ENCODE measurements at places on chromosomes 1 and 21.

DNA sequence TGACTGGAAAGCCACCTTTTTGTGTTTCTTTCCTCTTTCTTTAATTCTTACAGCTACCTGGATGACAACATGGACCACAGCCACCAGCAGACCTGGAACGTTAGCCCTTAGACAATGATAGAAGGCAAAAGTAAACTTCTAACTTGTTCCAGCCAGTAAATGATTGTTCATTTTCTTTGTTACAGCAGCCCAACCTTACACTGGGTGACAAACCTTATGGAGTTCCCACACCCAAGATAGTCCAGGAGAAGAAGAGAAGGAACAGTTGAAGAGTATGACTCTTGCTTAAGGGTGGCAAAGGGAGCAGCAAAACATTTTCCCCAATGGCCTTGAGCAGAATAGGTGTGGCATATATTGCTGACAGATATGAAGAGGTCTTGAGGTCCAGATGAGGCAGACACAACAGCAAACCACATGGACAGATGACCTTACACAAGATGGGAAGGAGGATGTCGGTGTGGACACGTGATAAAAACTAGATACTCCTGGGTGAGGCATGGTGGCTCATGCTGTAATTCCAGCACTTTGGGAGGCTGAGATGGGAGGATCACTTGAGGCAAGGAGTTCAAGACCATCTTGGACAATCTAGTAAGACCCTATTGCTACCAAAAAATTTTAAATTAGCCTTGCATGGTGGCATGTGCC is 11.8 kb upstream of the FAM76A start:
- DNase-seq, result no peak

DNA sequence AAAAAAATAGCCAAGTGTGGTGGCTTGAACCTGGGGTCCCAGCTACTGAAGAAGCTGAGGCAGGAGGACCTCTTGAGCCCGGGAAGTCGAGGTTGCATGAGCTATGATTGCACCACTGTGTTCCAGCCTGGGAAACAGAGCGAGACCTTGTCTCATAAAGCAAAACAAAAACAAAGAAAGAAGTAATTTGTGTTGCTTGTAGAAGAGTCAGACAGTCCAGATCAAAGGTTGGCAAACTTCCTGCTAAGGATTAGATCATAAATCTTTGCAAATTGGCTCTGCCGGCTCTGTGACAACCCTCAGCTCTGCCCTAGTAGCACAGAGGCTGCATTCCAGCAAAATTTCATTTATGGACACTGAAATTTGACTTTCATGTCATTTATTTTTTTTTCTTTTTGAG is 19.0 kb upstream of the MFN2 start:
- DNase-seq, result no peak

- no peak for DNase-seq
Observed at GRCh38 chr1:47758341-47759250, 238.6 kb downstream of the TRABD2B start.

- peak; percentile 19 for DNase-seq
Observed at GRCh38 chr1:101820071-101820470, 176.7 kb downstream of the OLFM3 start.

DNA sequence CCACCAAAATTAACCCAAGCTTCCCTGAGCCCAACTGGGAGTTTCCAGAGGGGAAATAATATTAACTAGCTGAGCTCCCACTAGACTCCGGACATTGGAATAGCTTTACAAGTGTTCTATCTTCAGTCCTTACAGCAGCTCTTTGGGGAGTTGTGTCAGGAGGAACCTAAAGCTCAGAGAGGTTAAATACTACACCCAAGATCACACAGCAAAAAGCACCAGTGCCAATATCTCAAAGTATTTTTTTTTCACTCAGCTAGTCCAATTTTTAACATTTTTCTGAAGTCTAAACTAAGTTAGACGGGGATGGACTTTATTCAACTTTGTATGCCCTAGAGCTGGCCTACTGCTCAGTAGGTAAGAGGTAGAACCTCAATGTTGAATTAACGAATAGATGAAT is 82.5 kb downstream of the ATP1A1 start:
- DNase-seq, result no peak

DNA sequence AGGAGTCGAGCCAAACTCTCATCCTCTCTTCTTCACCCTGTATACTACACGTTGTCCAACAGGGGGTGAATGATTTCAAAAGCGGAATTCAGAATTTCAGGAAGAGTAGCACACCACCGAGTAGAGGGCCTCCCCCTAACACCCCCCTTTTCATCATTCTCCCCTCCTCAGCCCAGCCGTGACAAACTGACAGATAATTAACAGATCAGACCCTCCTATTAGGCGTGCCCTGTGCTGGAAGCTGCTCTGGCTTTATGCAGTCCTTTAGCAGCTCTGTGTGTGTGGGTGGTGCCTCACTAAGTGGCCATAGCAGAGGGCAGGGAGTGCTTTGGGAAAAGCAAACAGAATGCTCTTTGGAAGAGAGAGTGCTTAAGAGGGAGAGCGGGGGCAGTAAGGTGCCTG is 44.3 kb downstream of the PEX14 start:
- no peak for DNase-seq

DNA sequence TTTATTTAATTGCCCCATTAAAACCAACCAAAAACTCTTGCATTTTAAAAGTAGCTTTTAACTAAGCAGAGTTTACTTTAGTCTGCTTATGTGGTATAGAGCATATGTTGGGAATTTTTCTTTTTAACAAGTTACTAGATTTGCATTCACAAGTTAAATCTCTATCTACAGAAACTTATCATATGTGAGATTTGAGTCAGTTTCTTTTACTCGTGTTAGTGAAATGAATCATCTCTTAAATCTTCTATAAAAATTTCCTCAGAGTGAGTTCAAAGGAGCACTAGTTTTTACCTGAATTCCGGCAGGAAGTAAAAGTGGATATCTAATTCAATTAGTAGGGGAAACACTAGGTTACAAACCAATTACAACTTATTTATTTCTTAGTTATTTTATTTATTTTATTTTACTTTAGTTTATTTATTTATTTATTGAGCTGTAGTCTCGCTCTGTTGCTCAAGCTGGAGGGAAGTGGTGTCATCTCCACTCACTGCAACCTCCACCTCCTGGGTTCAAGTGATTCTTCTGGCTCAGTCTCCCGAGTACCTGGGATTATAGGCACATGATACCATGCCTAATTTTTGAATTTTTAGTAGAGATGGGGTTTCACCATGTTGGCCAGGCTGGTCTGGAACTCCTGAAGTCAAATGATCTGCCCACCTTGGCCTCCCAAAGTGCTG is 1609.6 kb upstream of the B3GALT2 start:
- DNase-seq, result no peak

- peak; percentile 91 for DNase-seq
Observed at GRCh38 chr1:227170361-227171166, 147.7 kb downstream of the CDC42BPA start.

DNA sequence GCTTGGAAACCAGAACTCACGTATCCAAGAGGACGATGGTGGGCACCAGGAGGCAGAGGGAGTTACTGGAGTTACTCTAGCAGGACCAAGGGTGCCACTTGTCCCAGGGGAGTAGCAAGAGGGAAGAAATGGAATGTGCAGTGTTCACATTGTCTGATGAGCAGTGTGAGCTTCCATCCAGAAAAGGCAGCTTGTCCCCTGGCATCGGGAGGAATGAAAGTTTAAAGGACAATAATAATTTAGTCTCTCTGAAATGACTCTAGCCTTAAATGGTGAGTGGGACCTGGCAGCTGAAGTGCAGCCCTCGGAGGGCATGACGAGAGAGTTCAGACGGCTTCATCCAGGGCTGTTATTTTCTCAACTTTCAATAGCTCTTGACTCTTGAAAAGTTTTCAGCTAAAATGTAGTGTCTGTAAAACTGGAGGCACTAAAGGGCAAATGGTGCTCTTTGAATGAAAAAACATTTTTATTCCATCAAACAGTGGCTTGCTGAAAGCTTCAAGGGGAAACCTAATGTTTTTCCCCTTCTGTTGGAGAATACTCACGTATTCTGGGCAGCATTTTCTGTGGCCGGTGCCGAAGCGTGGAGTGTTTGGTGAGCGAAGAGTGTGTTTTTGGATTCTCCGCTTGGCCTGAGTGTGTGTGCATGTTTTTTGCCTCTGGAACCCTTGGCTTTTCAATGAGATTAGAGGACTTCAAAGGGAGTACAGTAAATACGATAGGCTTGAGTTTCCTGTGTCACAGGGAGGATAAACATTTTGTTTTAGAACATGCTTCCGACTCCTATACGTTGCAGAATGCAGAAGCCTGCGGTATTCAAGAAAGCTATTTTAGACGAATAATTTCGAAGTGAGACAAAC is 157.3 kb downstream of the GALNT2 start:
- DNase-seq, result no peak

GRCh38 chr1:24201941-24202440 is 14.9 kb upstream of the IFNLR1 start:
- no peak for DNase-seq

- peak; percentile 38 for DNase-seq
Observed at GRCh38 chr1:162397039-162397448, 14.9 kb downstream of the SH2D1B start.

DNA sequence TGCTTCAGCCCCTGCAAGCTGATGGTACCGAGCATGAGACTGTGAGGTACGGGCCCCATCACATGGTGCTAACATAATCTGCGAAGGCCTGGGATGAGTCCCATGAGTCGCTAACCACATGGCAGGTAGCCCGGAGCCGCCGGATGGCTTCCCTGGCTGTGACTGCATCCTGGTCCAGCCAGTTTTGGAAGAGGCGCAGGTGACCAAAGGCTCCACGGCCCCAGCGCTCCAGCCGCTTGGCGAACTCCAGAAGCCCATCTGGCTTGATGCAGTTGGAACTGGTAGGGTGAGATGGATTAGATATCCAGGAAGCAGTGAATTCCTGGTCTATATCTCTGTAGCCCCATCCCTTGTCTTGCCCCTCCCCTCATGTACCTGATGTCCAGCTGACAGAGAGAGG is 24.6 kb downstream of the LRRC41 start:
- no peak for DNase-seq

DNA sequence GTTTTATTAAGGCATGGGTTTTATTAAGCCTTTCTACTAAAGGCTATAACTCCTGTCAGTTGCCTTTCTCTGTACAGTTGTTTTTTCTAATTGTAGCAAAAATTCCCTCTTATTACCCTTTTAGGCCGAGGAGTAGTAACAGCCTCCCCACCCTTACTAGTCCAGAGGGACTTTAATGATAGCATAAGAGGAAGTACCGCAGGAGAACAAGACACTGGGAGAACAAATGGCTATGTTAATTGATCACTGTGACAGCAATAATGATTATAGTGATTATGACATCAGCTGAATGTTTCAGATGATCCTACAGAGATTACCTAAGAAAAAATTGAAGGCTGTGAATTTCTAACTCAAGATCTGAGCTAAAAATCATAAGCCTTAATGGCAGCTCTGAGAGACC is 383.0 kb upstream of the PTBP2 start:
- no peak for DNase-seq

DNA sequence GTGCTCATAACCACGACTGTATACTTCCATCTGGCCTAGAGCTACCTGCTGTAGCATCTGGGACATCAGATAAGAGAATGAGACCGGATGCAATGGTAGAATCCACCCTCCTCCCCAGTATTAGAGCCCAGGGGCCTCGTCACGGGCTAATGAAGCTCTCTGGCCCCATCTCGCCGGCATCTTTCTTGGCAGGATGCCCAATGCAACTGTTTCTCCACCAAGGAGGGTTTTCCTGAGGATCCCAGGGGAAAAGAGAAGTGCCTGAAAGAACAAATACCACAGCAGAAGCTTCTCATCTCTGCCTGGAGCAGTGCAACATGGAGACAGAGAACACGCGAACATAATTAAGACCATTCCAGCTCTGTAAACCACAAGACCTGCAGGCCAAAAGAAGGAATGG is 80.0 kb downstream of the VWA5B1 start:
- DNase-seq, result no peak

GRCh38 chr1:157849229-157849875 is 7.7 kb upstream of the CD5L start:
- no peak for DNase-seq

DNA sequence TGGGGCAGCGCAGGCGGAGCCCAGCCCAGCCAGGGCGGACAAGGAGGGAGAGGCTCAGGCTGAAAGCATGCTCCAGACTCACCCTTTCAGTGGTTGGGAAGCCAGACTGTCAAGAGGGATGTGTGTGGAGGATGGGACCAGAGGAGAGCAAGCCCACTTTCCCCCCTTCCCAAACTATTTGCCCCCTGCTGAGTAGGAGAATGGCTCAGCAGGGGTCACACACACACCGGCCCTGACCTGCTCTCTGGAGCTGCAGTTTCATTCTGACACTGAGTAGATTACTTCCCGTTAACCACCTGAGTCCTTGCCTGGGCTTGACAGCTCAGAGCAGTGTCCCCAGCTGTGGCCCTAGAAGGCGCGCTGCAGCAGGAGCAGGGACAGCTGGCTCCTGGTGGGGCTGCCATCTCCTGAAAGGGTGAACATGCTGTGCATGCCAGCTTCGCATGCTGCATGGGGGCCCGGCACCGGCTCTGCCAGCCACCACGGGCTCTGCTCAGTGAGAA is 51.6 kb upstream of the CNTN2 start:
- no peak for DNase-seq

DNA sequence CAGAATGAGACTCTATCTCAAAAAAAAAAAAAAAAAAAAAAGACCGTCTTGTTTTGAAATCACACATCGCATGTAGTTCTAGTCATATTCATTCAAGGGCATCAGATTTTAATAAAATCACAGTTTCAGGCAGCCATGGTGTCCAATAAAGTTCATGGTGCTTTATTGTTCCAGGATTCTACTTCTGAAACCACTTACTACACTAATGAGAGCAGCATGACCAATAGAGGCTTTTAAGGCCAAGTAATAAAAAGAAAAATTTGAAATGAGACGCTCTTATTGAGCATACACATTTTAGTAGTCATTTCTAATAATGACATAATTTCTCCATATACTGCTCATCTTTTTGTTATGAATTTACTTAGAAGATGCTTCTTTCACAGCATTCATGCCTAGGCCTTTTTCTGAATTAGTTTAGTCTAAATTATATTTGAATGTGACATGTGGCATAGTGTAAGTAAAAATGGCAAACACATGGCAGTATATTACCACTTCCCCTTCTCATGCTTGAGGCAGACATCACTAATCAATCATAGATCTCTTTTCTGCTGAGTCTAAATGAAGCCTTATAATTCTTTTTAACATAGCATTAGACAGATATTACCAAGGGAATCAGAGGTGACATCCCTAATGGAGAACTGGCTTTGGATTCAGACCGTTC is 18.5 kb downstream of the NTMT2 start:
- DNase-seq, result no peak

GRCh38 chr1:218524526-218524925 is 179.4 kb downstream of the TGFB2 start:
- DNase-seq, result no peak

DNA sequence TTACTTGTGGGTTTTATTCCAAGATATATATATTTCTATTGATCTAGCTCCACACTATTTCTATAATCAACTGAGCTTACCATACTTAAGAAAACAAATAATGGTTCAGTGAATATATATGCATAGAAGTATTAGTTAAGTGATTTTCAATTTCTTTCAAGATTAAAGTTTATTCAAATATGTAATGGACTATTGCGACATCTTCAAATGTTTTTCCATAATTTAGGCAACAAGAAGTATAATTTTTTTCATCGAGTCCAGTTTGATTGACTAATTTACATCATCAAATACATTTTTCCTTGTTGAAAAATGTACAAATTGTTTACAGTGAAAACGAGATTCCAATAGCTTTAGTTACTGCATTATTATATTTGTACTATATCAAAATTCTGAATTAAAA is 528.6 kb downstream of the PTPRC start:
- DNase-seq, result no peak

- DNase-seq, result peak; percentile 63
Observed at GRCh38 chr1:154386643-154387352, 18.3 kb upstream of the IL6R start.
